Activated T-cell treated with anti-CD3 and anti-CD28 coated beads for 48 hours (primary cell): ENCODE measurements at places on chromosomes 16 and 17.

- DNase-seq = no peak
Measured at GRCh38 chr17:80539022-80539641, 5.5 kb upstream of the RPTOR start.

DNA sequence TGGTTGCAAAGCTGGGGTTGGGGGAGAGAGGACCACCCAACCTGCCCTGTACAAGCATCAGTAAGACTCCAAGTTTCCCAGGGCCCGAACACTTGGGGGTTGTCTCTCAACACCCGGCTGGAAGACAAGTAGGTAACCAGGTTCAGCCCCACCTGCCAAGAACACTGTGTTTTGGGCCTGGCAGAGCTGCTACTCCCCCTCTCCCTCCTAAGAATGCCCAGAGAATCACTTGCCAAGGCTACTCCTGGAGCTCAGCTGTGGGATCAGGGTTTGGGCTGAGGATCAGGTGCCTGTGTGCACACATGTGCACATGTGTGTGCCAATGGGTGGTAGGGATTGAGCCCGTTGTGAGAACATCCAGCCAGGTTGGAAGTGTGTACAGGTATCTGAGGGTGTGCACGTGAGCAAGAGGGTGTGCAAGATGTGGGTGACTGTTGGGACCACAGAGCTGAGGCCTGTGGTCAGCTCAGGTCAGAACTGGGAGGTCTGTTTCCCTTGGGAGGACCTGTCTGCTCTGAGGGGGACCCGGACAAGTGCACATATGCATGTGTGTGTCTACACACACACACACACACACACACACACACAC lies 2.3 kb downstream of the HSD11B2 start:
- no peak for DNase-seq

DNA sequence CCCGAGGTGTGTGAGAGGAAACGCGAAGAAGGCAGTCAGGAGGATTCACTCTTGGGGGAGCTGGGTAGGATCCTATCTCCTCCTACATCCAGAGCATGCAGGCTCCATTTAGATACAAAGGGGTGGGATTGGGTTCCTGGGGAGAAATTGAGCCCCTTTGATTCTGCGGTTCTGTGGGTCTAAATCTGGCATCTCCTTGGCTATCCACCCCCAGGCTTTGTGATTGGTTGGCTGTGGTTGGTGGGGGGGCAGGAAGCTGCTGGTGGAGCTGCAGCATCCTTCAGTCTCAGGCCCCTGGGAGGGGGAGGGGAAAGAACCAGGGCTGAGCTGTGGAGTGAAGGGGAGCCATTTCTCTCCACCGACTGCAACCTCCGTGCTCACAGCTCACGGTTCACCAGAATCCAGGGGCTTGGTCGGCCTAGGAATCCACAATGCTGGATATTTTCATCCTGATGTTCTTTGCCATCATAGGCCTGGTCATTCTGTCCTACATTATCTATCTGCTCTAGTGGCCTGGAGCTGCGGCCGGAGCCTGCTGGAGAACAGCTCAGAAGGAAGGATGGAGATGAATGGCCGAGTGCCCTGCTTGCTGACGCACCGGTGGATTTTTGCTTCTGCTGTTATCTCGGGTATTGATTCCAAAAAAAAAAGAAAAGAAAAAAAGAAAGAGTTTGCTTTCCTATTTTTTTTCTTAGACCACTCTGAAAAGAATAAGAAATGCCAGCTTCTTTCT lies at the start of gene LASP1NB:
LASP1NB (plus strand) TSS at position 352 of the 733 bp plus-strand sequence.
- DNase-seq = no peak

- DNase-seq = no peak
Measured at GRCh38 chr16:49643429-49644144, 212.3 kb downstream of the ZNF423 start.

GRCh38 chr17:18117982-18118975 lies 9.7 kb downstream of the MYO15A start:
- DNase-seq = no peak

- no peak for DNase-seq
Measured at GRCh38 chr17:70498631-70499030, 329.3 kb downstream of the KCNJ2 start.

- DNase-seq = no peak
Measured at GRCh38 chr17:71764505-71764904, 356.3 kb upstream of the SOX9 start.

- DNase-seq = no peak
Measured at GRCh38 chr16:63038397-63039106, 1002.3 kb upstream of the CDH8 start.

GRCh38 chr16:51055434-51055833 lies 95.6 kb downstream of the SALL1 start:
- DNase-seq = no peak
